Stimulated activated CD4-positive, alpha-beta T cell treated with anti-CD3 and anti-CD28 coated beads, Interleukin-1b, Interleukin-23, amount 100 ng/mL, for 24 hours (primary cell): ENCODE measurements at places on chromosomes 4 and X.

DNA sequence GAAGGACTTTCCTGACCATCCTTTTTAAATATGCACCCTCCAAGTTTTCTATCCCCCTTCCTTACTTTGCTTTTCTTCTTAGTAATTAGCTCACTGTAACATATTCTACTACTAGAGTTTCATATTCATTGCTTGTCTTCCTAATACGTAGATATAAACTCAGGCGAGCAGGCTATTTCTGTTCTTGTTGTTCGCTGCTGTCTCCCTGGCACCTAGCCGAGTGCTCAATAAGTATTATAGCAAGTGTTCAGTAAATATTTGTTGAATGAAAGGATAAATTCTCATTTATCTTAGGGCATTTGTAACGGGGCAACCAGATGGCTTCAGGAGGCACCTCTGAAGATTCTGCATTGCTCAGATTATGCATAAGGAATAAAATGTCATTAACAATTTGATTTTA, 6.8 kb upstream of the RHOH start:
- no peak for DNase-seq

- DNase-seq = no peak
These were observed 120.3 kb downstream of the PDE5A start for GRCh38 chr4:119508281-119508680.

- no peak for DNase-seq
These were observed 37.2 kb downstream of the CPLX1 start for GRCh38 chr4:788636-789297.

- no peak for DNase-seq
These were observed 59.0 kb downstream of the THOC2 start for GRCh38 chrX:123673813-123674212.

DNA sequence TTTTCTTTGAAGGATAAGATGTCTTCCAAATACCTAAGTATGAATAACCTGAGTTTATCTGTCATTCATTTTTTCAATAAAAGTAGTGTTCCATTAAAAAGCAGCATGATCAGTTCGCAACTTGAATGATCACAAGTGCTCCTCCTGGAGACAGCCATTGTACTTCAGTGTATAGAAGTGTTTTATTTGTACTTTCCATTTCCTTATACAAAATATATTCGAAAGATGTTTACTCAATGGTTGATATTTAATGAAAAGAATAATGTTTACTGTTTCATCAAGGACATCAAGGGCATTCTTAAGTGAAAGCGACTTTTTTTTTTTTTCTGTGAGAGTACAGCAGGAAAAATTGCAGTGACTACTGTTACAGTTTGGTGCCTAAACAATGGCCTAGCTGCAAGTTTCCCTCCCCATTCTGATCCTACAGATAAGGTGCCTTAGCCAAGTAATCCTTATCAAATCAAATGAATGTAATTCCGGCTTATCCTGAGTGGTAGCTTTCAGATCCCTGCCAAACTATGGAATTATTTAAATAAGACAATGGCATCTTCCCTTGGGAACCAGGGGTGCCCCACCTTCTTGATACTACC, 69.0 kb upstream of the IL15 start:
- no peak for DNase-seq

DNA sequence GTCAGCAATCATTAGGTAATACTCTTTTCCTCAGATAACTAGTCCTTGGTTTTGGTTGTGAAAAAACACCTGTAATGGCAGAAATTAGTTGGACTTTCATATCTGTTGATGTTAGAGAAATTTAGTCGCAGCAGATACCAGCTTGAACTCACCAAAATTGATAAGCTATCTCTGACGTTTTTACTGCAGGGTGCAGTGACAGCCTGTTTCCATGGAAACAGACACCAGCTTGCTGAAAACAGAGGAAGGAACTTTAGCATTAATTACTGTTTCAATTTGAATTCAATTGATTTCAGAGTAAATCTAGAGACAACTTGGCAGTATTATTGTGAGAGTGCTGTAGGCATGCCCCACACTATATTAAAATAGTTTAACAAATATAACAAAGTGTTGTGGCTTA, 246.5 kb downstream of the PPP1R2C start:
- DNase-seq = no peak

DNA sequence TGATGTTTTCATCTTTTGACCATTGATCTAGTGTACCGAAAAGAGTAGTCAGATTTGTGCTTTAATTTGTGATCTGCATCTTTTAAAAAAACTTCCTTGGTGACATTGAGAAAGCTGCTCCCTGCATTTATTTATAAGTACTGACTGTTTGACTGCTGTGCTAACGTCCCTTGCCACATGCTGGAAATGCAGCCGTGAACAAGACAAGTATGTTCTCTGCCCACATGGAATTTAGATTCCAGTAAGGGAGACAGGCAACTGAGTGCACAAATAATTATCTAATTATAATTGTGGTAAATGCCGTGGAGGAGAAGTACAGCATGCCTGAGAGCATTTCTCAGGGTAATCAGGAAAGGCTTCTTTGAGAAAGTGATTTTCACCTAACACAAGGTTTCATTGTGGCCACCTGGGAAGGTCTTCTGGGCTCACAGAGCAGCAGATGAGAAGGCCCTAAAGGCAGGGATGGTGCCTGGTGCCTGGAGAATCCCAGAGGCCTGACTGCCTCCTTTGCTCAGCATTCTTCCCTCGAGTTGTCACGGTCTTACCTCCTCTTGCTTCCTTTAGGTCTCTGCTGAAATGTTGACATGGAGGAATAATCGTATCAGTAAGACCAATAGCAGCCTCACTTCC, 55.8 kb downstream of the PTTG2 start:
- no peak for DNase-seq

DNA sequence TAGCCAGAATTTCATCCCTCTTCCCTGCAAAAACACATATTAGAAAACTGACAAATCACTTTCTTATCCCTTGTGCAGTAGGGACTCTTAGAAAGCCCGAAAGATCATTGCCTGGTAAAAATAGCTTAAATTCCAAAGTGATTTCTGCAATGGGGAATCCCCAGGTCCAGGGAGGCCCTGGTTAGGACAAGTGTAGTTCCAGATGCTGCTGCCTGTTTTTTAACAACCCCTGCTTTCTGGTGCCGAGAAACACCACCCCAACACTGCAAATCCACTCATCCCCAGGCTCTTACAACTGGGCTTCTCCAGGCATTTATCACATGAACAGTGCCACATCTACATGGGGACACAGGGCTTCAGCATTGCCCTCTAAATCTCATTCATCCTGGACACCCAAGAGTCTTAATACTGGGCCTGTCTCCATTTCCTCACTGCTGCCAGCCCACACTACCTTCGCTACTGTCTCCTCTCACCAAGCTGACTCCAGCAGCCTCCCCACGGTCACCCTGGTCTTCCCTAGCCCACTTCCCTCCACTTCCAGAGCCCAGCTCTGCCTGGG, 112.2 kb upstream of the PSAPL1 start:
- no peak for DNase-seq

DNA sequence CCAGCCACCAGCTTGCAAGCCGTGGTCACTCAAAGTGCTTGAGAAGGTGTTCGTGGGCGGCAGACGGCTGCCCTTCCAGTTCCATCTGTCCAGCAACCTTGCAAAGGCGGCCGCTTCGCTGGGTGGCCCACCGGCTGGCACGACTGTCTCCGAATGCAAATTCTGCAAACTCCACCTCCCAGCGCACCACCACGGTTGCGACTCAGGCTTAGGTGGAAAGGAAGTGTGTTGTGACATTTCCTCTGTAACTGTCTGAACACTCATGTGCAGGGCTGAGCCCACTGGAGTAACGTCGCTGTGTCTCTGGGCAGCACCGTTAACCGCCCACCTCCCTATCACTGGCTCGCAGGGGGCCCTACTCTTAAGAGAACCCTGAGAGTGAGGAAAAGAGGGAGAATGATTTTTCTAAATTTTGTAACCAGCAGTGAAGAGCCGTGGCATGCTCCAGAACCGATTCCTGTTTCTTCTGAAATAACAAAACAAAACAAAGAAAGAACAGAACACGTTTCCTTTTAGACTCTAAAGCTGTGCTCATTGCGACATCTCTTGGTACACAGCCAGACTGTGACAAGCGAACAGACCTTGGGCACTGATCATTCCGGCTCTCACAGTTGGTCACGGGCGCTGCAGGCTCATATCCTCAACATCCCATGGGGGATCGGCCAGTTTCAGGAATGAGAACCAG, at the start of gene P2RY8:
P2RY8 (minus strand) TSS at position 155 of the 685 bp plus-strand sequence. CDS start 70,627 bp downstream, outside the sequence.
- DNase-seq = peak; percentile 49
